ENCODE measurements at places on chromosomes 5 and 9.

DNA sequence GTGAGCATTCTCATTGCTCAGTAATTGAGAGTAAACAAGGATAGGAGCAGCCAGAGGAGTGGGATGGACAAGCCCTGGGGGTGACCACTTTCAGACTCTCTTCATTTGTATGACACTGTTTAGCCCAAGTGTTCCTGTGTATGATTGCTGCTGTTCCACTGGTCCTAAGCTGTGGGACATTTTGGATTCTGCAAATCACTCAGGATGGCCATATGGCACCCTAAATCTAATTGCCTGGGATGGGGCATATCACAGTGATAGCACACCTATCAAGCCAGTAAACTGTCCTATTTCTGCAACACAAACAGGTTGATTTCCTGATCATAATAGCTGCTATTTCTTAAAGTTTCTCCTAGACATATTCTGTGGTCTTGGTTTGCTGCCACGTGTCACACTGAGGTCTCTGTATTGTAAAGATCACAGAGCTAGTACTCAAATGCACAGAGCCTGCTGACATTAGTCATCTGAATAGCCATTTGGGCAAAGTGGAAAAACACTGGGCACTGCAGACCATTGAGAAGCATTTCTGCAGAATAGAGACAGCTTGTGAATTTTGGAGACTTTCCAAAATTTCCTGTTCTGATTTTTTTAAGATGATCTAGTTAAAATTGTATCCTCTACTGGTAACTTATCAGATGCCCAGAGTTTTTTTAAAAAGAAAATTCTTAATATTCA is 320.2 kb downstream of the RFX3 start:
- no peaks in the 10 kb centered on the region for H3K4me1 ChIP-seq
- no peak for DNase-seq
- H3K27me3 ChIP-seq: peaks cover 6% of the 10 kb centered on the region
- H3K4me3 ChIP-seq: no peak overlapping the region
- no peaks in the 10 kb centered on the region for H3K36me3 ChIP-seq
- no peak overlapping the region for H3K27ac ChIP-seq

GRCh38 chr5:142851731-142852130 is 81.6 kb downstream of the ARHGAP26 start:
- H3K4me3 ChIP-seq: no peak overlapping the region
- H3K4me1 ChIP-seq: no peaks in the 10 kb centered on the region
- H3K36me3 ChIP-seq: no peaks in the 10 kb centered on the region
- DNase-seq: no peak
- H3K27me3 ChIP-seq: no peaks in the 10 kb centered on the region

GRCh38 chr9:7117676-7118561 is 360.1 kb downstream of the KDM4C start:
- no peak overlapping the region for H3K4me3 ChIP-seq
- H3K27me3 ChIP-seq: no peaks in the 10 kb centered on the region
- H3K36me3 ChIP-seq: peaks cover 29% of the 10 kb centered on the region

- no peaks in the 10 kb centered on the region for H3K27me3 ChIP-seq
- no peak overlapping the region for H3K27ac ChIP-seq
- no peak for DNase-seq
- H3K4me3 ChIP-seq: no peak overlapping the region
- no peaks in the 10 kb centered on the region for H3K4me1 ChIP-seq
Observed at GRCh38 chr5:122200450-122200849, 71.1 kb downstream of the ZNF474 start.

DNA sequence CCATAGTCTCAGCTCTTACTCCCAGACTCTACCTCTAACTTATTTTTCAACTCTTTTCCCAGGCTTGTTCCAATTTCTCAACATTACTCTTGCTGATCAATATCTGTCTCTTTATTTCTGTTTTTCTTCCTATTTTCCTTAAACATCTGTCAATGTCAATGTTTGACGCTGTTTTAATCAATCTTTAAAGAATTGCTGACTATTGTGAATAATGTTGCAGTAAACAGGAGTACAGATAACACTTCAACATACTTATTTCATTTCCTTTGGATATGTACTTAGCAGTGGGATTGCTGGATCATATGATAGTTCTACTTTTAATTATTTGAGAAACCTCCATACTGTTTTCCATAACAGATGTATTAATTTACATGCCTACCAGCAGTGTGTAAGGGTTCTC is 229.0 kb downstream of the TRIM36 start:
- no peak overlapping the region for H3K4me3 ChIP-seq
- H3K27me3 ChIP-seq: no peaks in the 10 kb centered on the region

GRCh38 chr5:61827445-61827975 is 478.5 kb upstream of the KIF2A start:
- H3K4me3 ChIP-seq: no peak overlapping the region
- H3K36me3 ChIP-seq: no peaks in the 10 kb centered on the region
- no peaks in the 10 kb centered on the region for H3K4me1 ChIP-seq
- H3K27ac ChIP-seq: no peak overlapping the region

DNA sequence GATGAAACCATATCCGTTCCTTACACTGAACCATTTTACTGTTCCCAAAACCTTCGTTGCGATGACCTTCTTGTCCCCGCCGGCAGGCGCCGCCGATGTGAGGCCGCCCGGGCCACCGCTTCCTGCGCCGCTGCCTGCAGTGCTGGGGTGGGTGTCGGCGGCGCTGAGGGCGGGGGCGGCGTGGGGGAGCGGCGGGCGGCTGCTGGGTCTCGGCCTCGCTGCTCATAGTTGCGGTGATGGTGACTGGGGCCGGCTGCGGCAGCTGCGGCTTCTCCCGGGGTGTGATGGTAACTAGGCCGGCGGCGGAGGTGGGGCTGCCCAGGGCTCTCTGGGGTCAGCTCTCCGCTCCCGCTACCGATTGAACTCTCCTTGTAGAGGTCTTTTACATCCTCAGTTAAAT is 14.1 kb upstream of the OR2S2 start:
- no peak overlapping the region for H3K27ac ChIP-seq
- H3K36me3 ChIP-seq: peaks cover 5% of the 10 kb centered on the region
- H3K27me3 ChIP-seq: peaks cover 71% of the 10 kb centered on the region
- H3K4me3 ChIP-seq: no peak overlapping the region
- peaks cover 7% of the 10 kb centered on the region for H3K4me1 ChIP-seq

DNA sequence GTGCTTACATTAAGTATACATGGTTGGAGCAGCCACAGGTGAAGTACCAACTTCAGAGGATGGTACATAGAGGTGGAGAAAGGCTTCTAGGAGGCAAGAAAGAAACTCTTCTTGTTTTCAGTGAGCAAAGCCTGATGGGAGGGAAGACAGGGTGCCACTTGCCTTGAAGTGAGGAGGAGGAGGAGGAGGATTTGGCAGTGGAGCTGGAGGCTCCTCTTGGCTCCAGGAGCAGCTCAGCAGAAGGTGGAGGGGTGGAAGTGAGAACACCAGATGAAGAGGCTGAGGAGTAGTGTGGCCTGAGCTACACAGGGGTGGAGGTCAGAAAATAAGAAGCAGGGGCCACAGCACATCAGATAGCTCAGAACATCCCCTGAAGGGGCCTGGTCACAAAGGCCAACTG is 91.1 kb upstream of the SHISAL2B start:
- no peak for DNase-seq
- H3K27ac ChIP-seq: no peak overlapping the region
- no peaks in the 10 kb centered on the region for H3K36me3 ChIP-seq
- no peaks in the 10 kb centered on the region for H3K4me1 ChIP-seq

DNA sequence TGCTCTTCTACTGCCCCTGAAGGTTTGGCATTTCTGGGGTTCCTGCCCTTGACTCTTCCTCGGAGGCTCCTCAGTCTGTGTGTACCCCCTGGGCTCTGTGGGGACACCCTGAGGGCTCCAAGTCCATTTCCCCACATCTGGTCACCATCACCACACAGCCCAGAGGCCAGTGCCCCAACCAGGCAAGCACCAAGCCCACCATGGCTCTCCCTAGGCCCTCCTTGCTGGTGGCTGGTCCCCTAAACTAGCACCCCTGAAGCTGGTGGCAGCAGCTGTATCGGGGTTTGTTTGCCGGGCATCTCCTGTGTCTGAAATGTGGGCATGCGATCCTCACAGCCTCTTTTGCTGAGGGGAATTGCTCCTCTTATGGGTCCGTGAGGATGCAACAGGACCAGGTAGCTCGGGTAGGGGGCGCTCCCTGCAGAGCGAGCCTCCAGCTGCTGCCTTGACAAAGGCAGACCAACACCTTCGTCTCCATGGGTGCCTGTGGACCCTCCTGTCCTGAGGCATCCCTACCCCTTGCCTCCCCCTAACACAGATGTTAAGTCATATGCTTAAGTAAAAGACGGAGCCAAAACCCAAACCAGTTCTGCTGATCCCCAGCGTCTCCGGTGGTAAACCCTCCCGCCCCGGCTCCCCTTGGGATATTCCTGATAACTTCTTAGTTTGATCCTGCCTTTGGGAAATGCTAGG is 138.9 kb upstream of the IRX4 start:
- no peaks in the 10 kb centered on the region for H3K4me1 ChIP-seq
- no peak for DNase-seq
- no peak overlapping the region for H3K4me3 ChIP-seq
- no peaks in the 10 kb centered on the region for H3K36me3 ChIP-seq

DNA sequence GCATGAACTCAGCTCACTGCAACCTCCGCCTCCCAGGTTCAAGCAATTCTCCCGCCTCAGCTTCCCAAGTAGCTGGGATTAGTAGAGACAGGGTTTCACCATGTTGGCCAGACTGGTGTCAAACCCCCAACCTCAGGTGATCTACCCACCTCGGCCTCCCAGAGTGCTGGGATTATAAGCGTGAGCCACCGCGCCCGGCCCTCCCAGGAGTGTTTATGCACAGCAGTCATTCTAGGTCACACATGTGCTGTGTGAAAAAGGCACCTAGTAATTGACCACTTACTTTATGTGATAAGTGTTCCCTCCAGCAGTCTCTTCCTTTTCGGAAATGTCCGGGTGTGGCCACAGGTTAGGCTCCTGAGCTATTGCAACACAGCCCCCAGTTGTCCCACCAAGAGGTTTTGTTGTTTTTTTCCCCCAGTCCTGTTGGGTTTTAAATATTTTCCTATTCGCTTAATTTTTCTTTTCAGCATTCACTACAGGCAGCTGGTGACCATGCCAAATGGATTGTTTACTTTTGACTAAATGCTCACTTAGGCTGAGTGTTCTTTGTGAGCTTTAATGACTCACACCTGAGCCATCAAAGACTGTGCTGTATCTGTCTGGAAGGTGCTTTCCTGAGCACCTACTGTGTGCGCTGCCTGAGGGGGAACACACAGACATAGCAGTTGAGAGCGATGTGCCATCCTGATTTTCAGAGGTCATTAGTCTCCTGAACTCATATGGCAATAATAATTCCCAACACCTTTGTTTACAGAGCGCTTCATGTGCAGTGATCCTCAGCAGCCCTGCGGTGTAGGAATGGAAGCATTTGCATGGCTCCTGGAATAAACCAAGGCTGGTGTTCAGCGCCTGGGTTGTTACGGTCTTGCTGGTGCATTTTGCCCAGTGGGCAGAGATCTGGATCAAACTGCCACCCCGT is 94.3 kb downstream of the MVB12B start:
- no peak for DNase-seq
- peaks cover 19% of the 10 kb centered on the region for H3K27me3 ChIP-seq
- no peak overlapping the region for H3K4me3 ChIP-seq
- H3K36me3 ChIP-seq: no peaks in the 10 kb centered on the region
- H3K27ac ChIP-seq: no peak overlapping the region
- peaks cover 20% of the 10 kb centered on the region for H3K4me1 ChIP-seq

- no peak for DNase-seq
- H3K27me3 ChIP-seq: peaks cover 18% of the 10 kb centered on the region
- no peaks in the 10 kb centered on the region for H3K36me3 ChIP-seq
- no peak overlapping the region for H3K4me3 ChIP-seq
- no peak overlapping the region for H3K27ac ChIP-seq
Observed at GRCh38 chr5:38541174-38541725, 15.2 kb downstream of the LIFR start.

DNA sequence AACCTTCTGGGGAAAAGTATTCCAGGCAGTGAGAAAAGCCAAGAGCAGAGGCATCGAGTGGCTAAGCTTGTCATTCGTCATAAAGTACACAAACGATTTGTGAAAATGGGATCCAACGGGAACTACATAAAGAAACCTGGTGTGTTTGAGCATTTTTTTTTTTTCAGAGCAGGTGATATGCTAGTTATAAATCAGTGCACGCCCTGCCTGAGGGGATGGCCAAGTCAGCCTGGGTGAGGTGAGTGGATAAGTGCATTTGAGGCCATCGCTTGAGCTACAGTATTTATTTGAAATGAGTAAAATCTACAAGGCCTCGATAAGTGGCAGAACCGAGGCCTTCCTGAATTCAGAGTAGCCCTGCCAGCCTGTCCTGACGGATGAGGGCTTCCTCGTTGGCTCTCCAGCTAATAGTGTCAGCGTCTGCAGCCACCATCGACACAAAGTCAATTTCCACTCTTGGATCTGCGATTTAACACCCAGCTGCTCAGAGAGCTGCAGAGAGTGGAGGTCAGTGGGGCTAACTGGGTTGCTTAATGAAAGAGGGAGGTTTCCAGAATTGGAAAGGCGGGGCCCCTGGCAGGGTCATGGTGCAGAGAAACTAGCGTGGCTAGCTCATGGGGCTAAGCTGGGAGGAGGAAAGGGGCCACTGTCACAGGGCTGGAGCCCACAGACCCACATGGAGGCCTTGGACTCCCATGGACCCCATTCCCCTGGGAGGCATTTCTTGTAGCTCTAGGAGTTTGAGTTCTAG is 27.3 kb downstream of the PPARGC1B start:
- no peak overlapping the region for H3K4me3 ChIP-seq
- no peak for DNase-seq
- H3K27me3 ChIP-seq: no peaks in the 10 kb centered on the region
- no peak overlapping the region for H3K27ac ChIP-seq
- H3K4me1 ChIP-seq: no peaks in the 10 kb centered on the region

Measured in activated naive CD4-positive, alpha-beta T cell treated with anti-CD3 and anti-CD28 coated beads, Interleukin-2, amount 10 ng/mL, durations not matched to agents 7 days and 5 days (primary cell).